GM12878 (cell line): ENCODE measurements at places on chromosomes 6 and 20.
A peak's percentile ranks its signal among the peaks of the same experiment; 100 is the strongest.

- peaks cover 4% of the 10 kb centered on the region; the same call in 1 of the 2 replicates for H3K4me1 ChIP-seq
- H3K27ac ChIP-seq = no peak overlapping the region
- no peak for DNase-seq
- H3K27me3 ChIP-seq = no peaks in the 10 kb centered on the region
- H3K36me3 ChIP-seq = no peaks in the 10 kb centered on the region
These were observed 7.8 kb upstream of the C2 start for GRCh38 chr6:31919624-31920303.

DNA sequence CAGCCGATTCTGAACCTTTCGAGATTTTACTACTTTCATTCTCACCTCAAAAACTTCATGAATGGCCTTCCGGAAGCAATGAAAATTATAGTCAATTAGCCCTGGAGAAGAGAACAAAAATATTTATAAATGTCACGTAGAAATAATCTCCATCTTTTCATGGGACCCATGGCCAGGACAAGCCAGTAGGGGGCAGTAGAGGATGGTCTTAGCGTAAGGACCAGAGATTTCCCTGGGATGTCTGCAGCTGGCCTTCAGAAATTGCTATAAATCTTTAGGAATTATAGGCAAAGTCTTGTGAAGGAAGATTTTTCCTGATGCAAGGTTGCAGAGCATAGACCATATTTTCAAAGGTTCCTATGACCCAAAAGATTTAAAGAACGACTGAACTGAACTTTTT, 15.6 kb upstream of the UBE2J1 start:
- H3K4me1 ChIP-seq = peaks cover 26% of the 10 kb centered on the region
- H3K4me3 ChIP-seq = no peak overlapping the region
- no peaks in the 10 kb centered on the region for H3K27me3 ChIP-seq
- no peak overlapping the region for H3K27ac ChIP-seq
- DNase-seq = no peak

GRCh38 chr6:118317581-118318563, 230.2 kb upstream of the PLN start:
- no peak overlapping the region for H3K4me3 ChIP-seq
- no peaks in the 10 kb centered on the region for H3K27me3 ChIP-seq
- H3K27ac ChIP-seq = no peak overlapping the region
- no peaks in the 10 kb centered on the region; the same call in 1 of the 2 replicates for H3K36me3 ChIP-seq
- no peak for DNase-seq
- no peaks in the 10 kb centered on the region for H3K4me1 ChIP-seq

DNA sequence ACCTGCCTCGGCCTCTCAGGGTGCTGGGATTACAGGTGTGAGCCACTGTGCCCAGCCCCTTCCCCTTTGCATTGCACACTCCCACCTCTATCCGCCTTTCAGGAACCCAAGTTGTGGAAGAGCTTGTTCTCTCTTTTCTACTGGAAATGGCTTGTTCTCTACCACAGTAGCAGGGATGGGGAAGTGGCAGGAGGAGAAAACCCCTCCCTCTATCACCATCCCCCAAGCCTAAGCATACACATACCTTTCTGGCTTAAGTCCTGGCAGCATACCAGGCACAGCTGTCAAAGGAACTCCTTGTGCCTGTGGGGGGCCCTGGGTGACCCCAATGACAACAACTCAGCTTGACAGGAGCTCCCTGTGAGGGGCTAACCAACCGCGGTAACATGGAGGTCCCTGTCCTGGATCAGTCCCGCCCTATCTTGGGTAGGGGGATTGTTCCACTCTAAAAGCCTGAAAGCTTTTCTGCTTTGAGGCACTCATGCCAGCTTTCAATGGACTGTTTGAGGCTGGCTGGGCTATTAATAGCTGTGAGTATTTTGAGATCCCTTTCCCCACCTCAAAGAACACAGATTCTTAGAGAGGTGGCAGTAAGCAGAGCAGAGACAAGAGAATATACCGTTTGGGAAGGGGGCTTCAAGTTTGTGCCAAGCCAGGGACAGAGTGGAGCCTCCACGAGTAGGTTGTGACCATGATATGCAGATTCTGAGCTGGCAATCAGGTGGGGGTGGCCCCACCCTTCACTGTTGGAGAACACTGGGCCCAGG, 2.3 kb downstream of the KLHDC3 start:
- H3K4me3 ChIP-seq = no peak overlapping the region
- H3K36me3 ChIP-seq = peaks cover 5% of the 10 kb centered on the region
- no peak overlapping the region for H3K27ac ChIP-seq
- H3K4me1 ChIP-seq = peaks cover 15% of the 10 kb centered on the region
- no peaks in the 10 kb centered on the region for H3K27me3 ChIP-seq

- DNase-seq = no peak
- H3K4me3 ChIP-seq = no peak overlapping the region
- no peaks in the 10 kb centered on the region for H3K4me1 ChIP-seq
- H3K36me3 ChIP-seq = no peaks in the 10 kb centered on the region
These were observed 113.0 kb downstream of the SYCP2 start for GRCh38 chr20:59820204-59821041.

GRCh38 chr20:43949741-43950618, 35.3 kb downstream of the TOX2 start:
- DNase-seq = peak; percentile 66
- no peaks in the 10 kb centered on the region for H3K27me3 ChIP-seq
- peaks cover 35% of the 10 kb centered on the region for H3K4me1 ChIP-seq

DNA sequence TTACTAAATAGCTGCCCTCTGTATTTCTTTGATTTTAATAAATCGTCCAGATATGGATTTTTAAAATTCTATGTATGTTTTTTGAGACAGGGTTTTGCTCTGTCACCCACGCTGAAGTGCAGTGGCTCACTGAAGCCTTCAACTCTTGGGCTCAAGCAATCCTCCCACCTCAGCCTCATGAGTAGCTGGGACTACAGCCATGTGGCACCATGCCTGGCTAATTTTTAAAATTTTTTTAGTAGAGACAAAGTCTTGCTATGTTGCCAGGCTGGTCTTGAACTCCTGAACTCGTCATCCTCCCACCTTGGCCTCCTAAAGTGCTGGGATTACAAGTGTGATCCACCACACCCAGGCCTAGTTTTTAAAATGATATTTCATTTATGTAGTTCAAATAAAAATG, 47.4 kb upstream of the DDR1 start:
- DNase-seq = no peak
- no peak overlapping the region for H3K27ac ChIP-seq

DNA sequence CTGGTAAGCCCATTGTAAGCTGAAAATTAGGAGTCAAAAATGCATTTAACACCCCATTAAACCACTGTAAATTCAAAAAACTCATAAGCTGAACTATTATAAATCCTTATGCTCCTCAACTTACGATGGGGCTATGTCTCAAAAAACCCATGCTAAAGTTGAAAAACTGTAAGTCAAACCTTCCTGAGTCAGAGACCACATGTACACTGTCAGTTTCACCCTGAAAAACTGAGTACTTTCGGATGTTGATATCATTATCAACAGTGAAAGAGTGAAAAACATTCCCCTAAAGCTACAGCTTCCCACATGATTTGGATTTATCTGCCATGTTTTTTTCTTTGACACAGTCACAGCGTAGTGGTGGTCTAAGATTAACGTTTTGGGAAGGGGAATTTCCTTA, 14.2 kb downstream of the RAB23 start:
- H3K36me3 ChIP-seq = no peaks in the 10 kb centered on the region
- no peaks in the 10 kb centered on the region for H3K27me3 ChIP-seq

GRCh38 chr6:168581236-168581635, 140.3 kb downstream of the SMOC2 start:
- no peak for DNase-seq
- no peaks in the 10 kb centered on the region for H3K36me3 ChIP-seq
- no peak overlapping the region for H3K27ac ChIP-seq
- no peak overlapping the region for H3K4me3 ChIP-seq
- H3K4me1 ChIP-seq = no peaks in the 10 kb centered on the region

DNA sequence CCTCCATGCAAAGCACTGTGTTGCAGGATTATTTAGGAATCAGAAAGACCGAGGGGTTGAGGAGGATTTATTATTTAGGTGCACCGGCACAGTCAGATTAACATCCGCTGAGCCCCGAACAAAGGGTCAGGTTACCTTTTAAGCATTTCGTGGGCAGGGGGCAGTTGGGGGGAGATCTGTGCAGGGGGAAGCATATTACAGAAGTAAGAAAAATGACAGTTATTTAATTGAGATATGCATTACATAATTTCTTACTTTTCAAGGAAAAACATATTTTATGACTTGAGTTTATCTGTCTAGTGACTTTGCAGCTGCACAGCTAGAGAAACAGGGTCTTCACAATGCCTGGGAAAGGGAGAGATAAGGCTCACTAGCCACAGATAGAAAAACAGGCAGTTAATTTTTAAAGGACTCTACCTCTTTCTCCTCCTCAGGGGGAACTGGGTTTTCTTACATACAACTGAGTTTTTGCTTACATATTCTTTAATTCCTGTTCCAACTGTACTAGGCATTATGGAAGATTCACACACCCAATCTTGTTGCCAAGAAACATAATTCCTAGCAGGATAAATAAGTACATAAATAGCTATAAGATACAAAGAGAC, 1.7 kb upstream of the HINT3 start:
- DNase-seq = no peak
- H3K4me3 ChIP-seq = no peak overlapping the region
- H3K27me3 ChIP-seq = no peaks in the 10 kb centered on the region
- H3K4me1 ChIP-seq = peaks cover 7% of the 10 kb centered on the region

- H3K4me1 ChIP-seq = no peaks in the 10 kb centered on the region
- H3K36me3 ChIP-seq = peaks cover 1% of the 10 kb centered on the region
- H3K27ac ChIP-seq = no peak overlapping the region
These were observed 20.2 kb upstream of the FHL5 start for GRCh38 chr6:96542702-96543101.

GRCh38 chr6:105591053-105591452, 188.2 kb upstream of the PREP start:
- H3K4me1 ChIP-seq = peaks cover 3% of the 10 kb centered on the region; the same call in 1 of the 2 replicates
- H3K4me3 ChIP-seq = no peak overlapping the region
- DNase-seq = peak; percentile 79
- peak overlapping the region; percentile 38; the same call in 1 of the 2 replicates for H3K27ac ChIP-seq
- H3K27me3 ChIP-seq = no peaks in the 10 kb centered on the region

- no peak overlapping the region for H3K4me3 ChIP-seq
- H3K27me3 ChIP-seq = no peaks in the 10 kb centered on the region
- no peak overlapping the region for H3K27ac ChIP-seq
- no peak for DNase-seq
- H3K4me1 ChIP-seq = no peaks in the 10 kb centered on the region
These were observed 3.2 kb upstream of the RNF146 start for GRCh38 chr6:127263481-127263880.

DNA sequence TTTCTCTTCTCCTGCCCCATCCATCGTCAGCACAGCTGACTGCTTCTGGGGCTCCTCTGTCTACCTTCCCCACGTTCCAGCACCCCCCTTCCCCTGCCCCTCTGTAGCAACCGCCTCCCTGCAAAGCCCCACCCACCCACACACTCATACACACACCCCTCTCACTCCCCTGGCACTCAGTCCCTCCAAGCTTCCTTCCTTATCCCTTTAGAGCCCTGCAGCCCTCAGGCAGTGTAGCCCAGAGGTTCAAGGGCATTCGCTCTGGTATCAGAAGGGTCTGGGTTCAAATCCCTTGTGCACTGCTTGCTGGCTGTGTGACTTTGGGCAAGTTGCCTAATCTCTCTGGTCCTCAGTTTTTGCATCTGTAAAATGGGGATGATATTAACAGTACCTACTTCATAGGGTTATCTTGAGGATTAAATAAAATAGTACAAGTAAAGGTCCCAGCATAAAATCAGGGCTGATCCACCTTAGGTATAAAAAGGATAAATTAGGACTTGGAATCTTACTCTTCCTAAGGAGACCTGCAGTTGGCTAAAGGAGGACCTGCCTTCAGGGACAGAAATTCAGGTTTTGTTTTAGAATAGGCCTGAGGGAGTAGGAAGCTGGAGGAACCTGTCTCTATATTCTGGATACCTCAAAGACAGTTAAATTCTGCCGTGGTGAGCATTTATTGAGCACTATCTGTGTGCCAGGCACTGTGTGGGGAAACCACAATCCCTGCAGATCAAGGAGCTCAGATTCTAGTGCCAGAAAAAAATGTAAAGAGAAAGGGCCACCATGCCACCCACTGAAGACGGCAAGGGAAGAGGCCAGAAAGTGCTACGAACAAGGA, 94.1 kb downstream of the SNX5 start:
- H3K36me3 ChIP-seq = no peaks in the 10 kb centered on the region
- no peak overlapping the region for H3K27ac ChIP-seq
- peaks cover 21% of the 10 kb centered on the region for H3K4me1 ChIP-seq
- DNase-seq = no peak
- H3K4me3 ChIP-seq = no peak overlapping the region
- no peaks in the 10 kb centered on the region; the same call in 1 of the 2 replicates for H3K27me3 ChIP-seq

- H3K36me3 ChIP-seq = no peaks in the 10 kb centered on the region
- H3K27ac ChIP-seq = no peak overlapping the region
- no peak overlapping the region for H3K4me3 ChIP-seq
- no peak for DNase-seq
These were observed 46.2 kb downstream of the SLC22A23 start for GRCh38 chr6:3410385-3411360.

DNA sequence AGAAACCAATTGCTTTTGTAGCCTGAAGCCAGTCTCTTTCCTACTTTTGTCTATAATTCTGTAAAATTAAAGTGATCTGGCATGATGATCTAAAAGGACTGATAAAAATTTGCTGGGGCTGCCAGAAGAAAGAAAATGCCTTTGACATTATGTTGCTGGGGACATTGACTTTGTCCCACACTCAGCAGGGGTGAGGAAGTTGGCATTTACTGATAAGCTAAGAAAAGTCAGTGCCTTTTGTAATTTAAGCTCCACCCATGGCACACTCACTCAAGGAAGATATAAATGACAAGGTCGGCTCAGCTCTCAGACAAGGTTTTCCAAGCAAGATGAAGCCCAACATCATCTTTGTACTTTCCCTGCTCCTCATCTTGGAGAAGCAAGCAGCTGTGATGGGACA, at the start of gene SEMG1:
Gene SEMG1, plus strand, starts transcription at position 309 of the 400 bp plus-strand sequence. Its CDS starts 21 bp downstream, at position 330.
- H3K4me1 ChIP-seq = no peaks in the 10 kb centered on the region
- no peaks in the 10 kb centered on the region for H3K36me3 ChIP-seq
- no peak within 1 kb of the TSS for H3K27ac ChIP-seq
- no peak for DNase-seq

GRCh38 chr20:43507150-43508080, at the start of gene L3MBTL1:
TSS of gene L3MBTL1 (plus strand) at chr20:43507697. CDS start at chr20:43513504, 5,807 bp downstream.
- H3K27me3 ChIP-seq = peaks cover 12% of the 10 kb centered on the region; the same call in 1 of the 2 replicates
- DNase-seq = no peak
- no peaks in the 10 kb centered on the region for H3K4me1 ChIP-seq
- H3K36me3 ChIP-seq = no peaks in the 10 kb centered on the region

GRCh38 chr6:157757430-157758403, 65.3 kb upstream of the SNX9 start:
- no peaks in the 10 kb centered on the region for H3K36me3 ChIP-seq
- peaks cover 3% of the 10 kb centered on the region for H3K27me3 ChIP-seq
- H3K4me1 ChIP-seq = peaks cover 26% of the 10 kb centered on the region
- H3K4me3 ChIP-seq = no peak overlapping the region
